H1 (cell line): ENCODE measurements at places on chromosomes 3 and 15. TPM values are rescaled to one million over a fixed set of nuclear protein-coding genes. Genes with fewer than 3 reads are reported as not detected.

DNA sequence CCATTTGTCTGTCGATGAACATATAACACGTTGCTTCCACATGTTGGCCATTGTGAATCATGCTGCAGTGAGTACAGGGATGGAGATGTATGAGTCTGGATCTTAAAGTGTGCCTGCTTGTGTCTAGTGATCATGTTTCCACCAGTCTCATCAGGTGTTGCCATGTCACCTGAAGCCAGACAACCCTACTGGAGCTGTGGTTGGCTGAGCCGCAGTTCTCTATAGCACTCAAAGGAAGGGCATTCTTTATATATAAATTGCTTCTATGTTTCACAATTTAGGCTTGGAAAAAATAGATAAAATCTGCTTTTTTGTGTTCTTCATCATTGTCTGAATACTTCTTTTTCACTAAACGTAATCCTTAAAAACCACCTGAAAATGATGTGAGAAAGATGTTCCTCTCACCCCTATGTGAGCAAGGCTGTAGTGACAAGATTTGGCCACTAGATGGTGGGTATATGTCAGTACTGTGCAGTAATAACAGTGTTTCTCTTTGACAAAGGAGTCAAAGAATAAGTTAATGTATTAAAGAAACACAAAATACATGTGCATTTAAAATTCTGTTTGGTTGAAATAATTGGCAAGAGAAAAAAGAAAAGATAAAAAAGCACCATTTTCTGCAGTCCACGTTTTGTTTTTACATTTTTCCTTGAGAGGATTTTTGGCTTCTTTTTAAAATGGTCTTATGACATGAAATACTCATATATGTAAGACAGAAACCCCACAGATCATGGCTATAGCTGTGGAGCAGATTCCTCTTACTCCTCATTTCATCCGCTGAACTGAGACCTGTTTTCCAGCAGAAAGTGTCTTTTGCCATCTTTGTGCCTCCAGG lies 394.5 kb upstream of the DPPA4 start:
- no peak overlapping the region for H3K4me3 ChIP-seq
- H3K27ac ChIP-seq = no peak overlapping the region
- DNase-seq = peak; percentile 54
- no peaks in the 10 kb centered on the region; the same call in 1 of the 2 replicates for H3K36me3 ChIP-seq
- H3K27me3 ChIP-seq = no peaks in the 10 kb centered on the region
- no peaks in the 10 kb centered on the region for H3K4me1 ChIP-seq

GRCh38 chr3:123871946-123872345 lies 12.2 kb downstream of the MYLK start:
- no peaks in the 10 kb centered on the region for H3K36me3 ChIP-seq
- DNase-seq = no peak
- H3K27me3 ChIP-seq = no peaks in the 10 kb centered on the region

- no peaks in the 10 kb centered on the region for H3K27me3 ChIP-seq
- H3K27ac ChIP-seq = no peak overlapping the region
- no peak for DNase-seq
- no peak overlapping the region for H3K4me3 ChIP-seq
Observed at GRCh38 chr3:102225407-102226132, 209.2 kb upstream of the ZPLD1 start.

- no peak overlapping the region for H3K27ac ChIP-seq
- no peak overlapping the region for H3K4me3 ChIP-seq
- no peaks in the 10 kb centered on the region for H3K4me1 ChIP-seq
- no peak for DNase-seq
- no peaks in the 10 kb centered on the region for H3K36me3 ChIP-seq
- H3K27me3 ChIP-seq = no peaks in the 10 kb centered on the region
Observed at GRCh38 chr3:24288496-24289236, 206.0 kb downstream of the THRB start.

DNA sequence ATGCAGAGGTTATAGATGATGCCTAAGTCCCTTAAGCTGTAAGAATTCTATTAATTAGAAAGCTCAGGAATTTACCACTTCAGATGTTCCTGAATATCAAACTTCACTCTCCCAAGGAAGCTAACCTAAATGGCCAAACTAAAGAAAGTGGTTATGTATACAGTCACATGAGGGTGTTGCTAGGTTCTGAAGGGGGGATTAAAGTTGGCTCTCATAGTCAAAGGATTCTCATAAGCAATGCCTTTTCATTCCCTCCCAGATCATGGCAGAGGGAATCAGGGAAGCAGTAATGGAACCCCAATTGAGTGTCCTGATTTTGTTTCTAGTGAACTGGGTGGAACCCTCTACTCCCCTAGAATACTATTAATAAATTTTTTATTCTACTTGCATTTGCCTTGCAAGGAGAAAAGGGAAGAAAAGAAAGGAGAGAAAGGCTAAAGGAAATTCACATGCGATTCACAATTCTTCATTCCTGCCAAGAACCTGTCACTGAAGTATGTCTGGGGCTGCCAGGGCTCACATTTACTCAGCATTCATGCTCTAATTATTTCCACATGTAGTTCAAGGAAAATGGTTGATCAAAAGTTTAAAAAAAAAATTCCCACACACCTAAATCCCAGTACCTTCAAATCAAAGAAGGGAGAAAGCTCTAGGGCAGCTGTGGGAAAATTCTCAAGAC lies 25.1 kb downstream of the FSTL1 start:
- no peaks in the 10 kb centered on the region for H3K4me1 ChIP-seq
- peaks cover 2% of the 10 kb centered on the region for H3K36me3 ChIP-seq
- no peak overlapping the region for H3K27ac ChIP-seq
- no peak overlapping the region for H3K4me3 ChIP-seq
- DNase-seq = no peak
- H3K27me3 ChIP-seq = no peaks in the 10 kb centered on the region

- no peaks in the 10 kb centered on the region for H3K27me3 ChIP-seq
- no peaks in the 10 kb centered on the region for H3K4me1 ChIP-seq
- H3K36me3 ChIP-seq = no peaks in the 10 kb centered on the region
Observed at GRCh38 chr3:190258634-190259033, 63.6 kb downstream of the CLDN1 start.

- no peak overlapping the region for H3K27ac ChIP-seq
- H3K4me1 ChIP-seq = peaks cover 11% of the 10 kb centered on the region; the same call in 1 of the 2 replicates
- no peaks in the 10 kb centered on the region for H3K36me3 ChIP-seq
Observed at GRCh38 chr3:61239871-61240270, 11.4 kb downstream of the FHIT start.

The ADAMTS9 gene
- 0.36 and 0.41 TPM in 2 replicates for total RNA-seq

The CRABP1 gene
- 385 and 388 TPM in 2 replicates for total RNA-seq
